ENCODE measurements at places on chromosomes 1 and 21. TPM values are rescaled to one million over a fixed set of nuclear protein-coding genes. Genes with fewer than 3 reads are reported as not detected.

DLGAP3 gene
- total RNA-seq: 0.16 TPM

STYXL2 gene
- total RNA-seq: not detected

- DNase-seq: no peak
These were observed 6.1 kb upstream of the AGO3 start for GRCh38 chr1:35924838-35925237.

GRCh38 chr1:109765896-109766615, 2.3 kb upstream of the EPS8L3 start:
- DNase-seq: no peak

DNA sequence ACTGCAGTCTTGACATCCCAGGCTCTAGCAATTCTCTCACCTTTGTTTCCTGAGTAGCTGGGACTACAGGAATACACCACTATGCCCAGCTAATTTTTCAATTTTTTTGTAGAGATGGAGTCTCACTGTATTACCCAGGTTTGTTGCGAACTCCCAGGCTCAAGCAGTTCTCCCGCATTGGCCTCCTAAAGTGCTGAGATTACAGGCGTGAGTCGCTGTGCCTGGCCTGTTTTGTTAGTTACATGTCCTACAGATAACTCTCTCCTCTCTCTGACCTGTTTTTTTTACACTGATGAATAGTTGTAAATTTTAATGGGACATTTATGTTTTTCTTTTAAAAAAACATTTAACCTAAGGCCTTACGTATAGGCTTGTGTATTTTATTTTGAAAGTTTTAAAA, 19.8 kb downstream of the PTBP2 start:
- no peak for DNase-seq

DNA sequence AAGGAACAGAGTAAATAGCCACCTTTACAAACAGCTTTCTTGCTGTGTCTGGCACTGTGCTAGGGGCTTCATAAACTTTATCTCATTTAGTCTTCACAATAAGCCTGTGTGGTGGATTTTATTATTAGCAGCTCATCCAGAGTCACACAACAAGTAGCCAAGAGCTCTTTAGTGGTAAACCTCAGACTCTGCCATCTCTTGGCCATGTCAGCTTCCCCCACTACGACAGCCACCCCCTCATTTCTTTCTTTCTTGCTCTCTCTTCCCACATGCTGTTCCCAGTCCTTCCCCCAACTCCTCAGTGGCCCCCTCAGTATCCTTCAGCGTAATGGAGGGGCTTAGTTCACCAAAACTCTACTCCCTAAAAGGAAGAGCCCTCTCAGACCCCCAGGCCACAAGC, 1.2 kb upstream of the ZNF683 start:
- no peak for DNase-seq

GRCh38 chr21:46560568-46561444, 44.1 kb downstream of the S100B start:
- DNase-seq: no peak

DNA sequence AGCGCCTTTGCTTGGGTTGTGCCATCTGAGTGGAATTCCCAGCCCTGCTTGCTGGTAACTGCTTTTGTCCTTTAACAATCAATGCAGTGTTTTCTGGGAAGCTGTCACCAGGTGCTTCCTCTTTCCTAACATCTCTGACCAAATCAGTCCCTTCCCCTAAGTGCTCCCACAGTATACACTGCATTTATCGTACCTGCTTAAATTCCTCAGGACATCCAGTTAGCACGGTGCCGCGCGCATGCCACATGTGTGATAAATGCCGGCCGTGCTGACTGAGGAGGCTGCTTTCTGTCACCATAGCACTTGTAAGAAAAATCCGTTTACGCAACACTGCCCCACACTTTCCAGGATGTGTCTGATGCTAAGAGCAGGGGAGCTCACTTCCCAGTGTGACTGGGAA, 115.4 kb downstream of the BCAR3 start:
- no peak for DNase-seq

All from Caco-2 (cell line).